ENCODE measurements at places on chromosomes 2 and 18. TPM values are rescaled to one million over a fixed set of nuclear protein-coding genes. Genes with fewer than 3 reads are reported as not detected.

Gene ITGA6
- 75.9 TPM for total RNA-seq

Gene PXDN
- total RNA-seq: 2.5 TPM

Gene LBH
- total RNA-seq: 2.2 TPM

- no peak overlapping the region for H3K4me3 ChIP-seq
- peaks cover 19% of the 10 kb centered on the region for H3K27me3 ChIP-seq
- no peak overlapping the region for H3K27ac ChIP-seq
- no peaks in the 10 kb centered on the region for H3K36me3 ChIP-seq
- DNase-seq: no peak
Measured at GRCh38 chr2:110796716-110797301, 64.4 kb downstream of the ACOXL start.

- H3K27ac ChIP-seq: no peak overlapping the region
- no peak overlapping the region for H3K4me3 ChIP-seq
- H3K27me3 ChIP-seq: no peaks in the 10 kb centered on the region
- no peaks in the 10 kb centered on the region for H3K4me1 ChIP-seq
- no peak for DNase-seq
Measured at GRCh38 chr2:134952608-134953007, 34.0 kb downstream of the CCNT2 start.

DNA sequence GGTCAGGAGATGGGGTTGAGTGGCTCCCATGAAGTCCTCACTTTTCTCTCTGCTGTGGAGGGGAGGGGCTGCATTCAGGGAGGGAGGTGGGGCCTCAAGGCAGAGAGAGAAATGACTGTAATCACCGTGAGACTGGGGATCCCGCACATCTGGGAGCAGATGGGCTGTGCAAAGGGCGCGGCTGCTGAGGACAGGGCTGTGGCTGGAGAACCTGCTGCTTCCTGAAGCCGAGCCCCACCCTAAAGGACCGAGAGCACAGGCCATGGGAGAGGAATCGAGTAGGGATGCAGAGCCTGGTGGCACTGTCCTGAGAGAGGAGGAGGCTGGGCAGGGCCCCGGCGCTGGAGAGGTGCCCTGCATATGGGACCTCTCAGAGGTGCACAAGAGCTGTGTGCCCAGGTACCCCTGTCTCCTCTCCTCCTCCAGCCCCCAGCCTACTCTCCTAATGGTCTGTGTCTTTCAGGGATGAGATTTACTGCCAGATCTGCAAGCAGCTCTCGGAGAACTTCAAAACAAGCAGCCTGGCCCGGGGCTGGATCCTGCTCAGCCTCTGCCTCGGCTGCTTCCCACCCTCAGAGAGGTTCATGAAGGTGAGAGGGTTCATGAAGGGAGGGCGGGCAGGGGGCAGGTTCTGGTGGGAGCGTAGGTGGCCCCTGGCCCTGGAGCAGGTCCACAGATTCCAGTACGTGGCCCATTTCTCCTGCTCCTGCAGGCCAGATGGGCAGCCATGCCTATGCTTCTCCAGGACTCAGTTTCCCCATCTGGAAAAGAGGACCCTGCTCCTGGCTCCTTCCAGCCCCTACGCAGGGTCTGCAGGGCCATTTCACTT is 25.9 kb upstream of the GPR17 start:
- H3K4me3 ChIP-seq: no peak overlapping the region
- no peaks in the 10 kb centered on the region for H3K4me1 ChIP-seq
- no peaks in the 10 kb centered on the region for H3K27me3 ChIP-seq
- no peaks in the 10 kb centered on the region for H3K36me3 ChIP-seq
- H3K27ac ChIP-seq: no peak overlapping the region
- DNase-seq: no peak

DNA sequence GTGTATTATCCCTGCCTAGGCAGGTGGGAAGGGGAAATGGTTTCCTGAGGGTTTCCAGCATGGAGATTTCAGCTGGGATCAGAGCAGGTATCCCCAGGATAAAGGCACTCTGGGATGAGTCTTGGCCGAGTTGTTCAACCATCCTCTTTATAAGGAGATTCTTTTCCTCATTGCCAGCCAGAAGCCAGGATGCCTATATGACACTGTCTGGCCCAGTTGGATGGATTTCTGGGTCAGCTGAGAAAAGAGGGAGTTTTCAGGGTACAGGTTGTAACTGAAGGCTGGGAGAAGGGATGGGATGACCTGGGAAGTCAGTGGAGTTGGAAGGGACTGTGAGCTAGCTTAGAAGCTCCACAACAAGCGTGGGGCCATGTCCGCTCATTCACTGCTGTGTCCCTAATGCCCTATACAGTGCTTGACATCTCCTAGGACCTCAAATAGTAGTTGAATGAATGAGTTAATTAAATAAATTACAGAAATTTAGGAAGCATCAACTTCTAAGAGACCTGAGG is 8.3 kb downstream of the RHOB start:
- no peaks in the 10 kb centered on the region for H3K27me3 ChIP-seq
- DNase-seq: no peak
- no peak overlapping the region for H3K27ac ChIP-seq

DNA sequence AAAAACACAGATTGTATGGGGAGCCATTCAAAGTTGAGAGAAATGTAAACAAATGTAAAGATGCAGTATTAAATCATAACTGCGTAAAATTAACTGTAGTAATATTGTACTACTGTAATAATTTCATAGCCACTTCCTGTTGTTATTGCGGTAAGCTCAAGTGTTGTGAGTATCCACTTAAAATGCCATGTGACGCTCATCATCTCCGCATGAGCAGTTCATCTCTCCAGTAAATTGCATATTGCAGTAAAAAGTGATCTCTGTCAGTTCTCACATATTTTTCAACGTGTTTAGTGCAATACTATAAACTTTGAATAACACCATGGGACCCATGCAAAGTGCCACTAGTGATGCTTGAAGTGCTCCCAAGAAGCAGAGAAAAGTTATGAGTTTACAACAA is 41.8 kb upstream of the SP3 start:
- no peak overlapping the region for H3K4me3 ChIP-seq
- H3K27ac ChIP-seq: no peak overlapping the region
- no peaks in the 10 kb centered on the region for H3K27me3 ChIP-seq
- H3K4me1 ChIP-seq: no peaks in the 10 kb centered on the region

DNA sequence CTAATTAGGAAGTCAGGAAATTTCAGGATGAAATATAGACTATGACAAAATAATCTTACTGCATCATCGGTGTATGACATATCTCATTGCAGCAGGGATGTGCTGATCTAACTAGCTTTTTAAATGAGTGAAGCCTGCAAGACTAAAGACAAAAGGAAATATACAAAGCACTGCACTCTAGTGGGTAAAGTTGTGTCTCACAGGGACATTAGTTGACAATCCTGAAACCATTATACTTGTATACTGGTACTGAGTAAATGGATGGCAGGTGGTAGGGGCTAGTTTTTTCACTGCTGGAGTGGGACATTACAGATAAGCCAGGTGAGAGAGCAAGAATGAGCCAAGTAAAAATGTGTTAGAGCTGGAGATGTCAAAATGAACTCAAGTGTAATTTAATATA is 317.5 kb upstream of the RAB6C start:
- no peak overlapping the region for H3K27ac ChIP-seq
- peaks cover 5% of the 10 kb centered on the region for H3K27me3 ChIP-seq
- H3K4me3 ChIP-seq: no peak overlapping the region
- DNase-seq: no peak
- H3K4me1 ChIP-seq: no peaks in the 10 kb centered on the region

DNA sequence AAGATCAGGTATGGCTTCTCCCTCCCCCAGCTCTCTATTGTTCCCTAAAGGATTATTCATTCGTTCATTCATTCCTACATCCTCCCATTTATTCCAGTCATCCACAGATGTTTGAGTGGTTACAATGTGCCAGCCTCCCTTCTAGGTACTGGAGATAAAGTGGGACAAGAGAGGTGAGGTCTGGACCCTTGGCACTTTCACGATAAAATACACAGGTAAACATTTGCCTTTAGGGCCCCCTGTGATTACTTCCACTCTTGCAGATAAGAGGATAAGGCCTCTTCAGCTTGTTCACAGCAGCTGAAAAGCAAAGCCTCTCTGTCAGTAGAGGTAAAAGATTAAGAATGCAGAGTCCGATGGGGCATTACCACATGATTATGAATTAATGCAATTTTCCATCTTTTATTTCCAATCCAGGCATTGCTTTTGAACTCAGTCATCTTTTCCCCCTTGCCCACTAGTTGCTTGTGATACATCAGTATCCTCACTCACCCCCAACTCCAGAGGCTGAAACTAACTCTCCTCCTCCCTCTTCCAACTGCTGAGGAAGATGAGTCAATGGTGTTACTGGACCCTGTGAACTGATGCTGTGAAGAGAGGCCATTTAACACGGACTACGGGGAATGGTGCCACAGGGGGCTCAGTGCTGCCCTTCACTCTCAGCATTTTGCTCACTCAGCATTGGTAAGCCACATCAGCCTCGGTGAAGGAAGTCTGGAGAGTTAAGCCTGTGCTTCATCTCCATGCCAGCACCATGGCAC is 1.1 kb upstream of the DPP4 start:
- DNase-seq: no peak
- no peaks in the 10 kb centered on the region for H3K36me3 ChIP-seq

- H3K27ac ChIP-seq: no peak overlapping the region
- no peaks in the 10 kb centered on the region for H3K4me1 ChIP-seq
- no peak overlapping the region for H3K4me3 ChIP-seq
Measured at GRCh38 chr2:126792186-126792585, 106.5 kb upstream of the TEX51 start.

GRCh38 chr2:20185176-20186022 is 39.5 kb downstream of the SDC1 start:
- H3K36me3 ChIP-seq: no peaks in the 10 kb centered on the region
- no peaks in the 10 kb centered on the region for H3K27me3 ChIP-seq
- peak overlapping the region; percentile 42 for H3K27ac ChIP-seq
- peaks cover 30% of the 10 kb centered on the region for H3K4me1 ChIP-seq
- no peak overlapping the region for H3K4me3 ChIP-seq
